ENCODE measurements at places on chromosomes 12 and 14. TPM values are rescaled to one million over a fixed set of nuclear protein-coding genes. Genes with fewer than 3 reads are reported as not detected.

GRCh38 chr12:89980236-89980635, 271.6 kb upstream of the ATP2B1 start:
- peak; percentile 17 for DNase-seq

Gene HSPA2
- 171 TPM for polyA plus RNA-seq

DNA sequence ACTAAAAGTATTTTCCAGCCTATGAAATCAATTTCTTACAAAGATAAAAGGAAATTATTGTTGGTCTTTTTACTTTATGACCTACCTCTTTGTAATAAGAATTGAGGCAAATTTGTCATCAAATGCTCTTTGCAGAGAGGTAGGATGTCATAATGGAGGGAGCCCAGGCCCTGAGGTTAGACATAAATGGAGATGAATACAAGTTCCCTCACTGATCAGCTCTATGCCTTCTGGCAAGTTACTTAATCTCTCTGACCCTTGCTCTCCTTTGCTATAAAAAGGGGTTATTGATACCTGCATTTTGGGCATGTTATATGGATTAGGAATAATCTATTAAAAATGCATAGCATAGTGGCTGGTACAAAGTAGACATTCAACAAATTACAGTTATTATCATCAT, 146.9 kb upstream of the KRR1 start:
- no peak for DNase-seq

DNA sequence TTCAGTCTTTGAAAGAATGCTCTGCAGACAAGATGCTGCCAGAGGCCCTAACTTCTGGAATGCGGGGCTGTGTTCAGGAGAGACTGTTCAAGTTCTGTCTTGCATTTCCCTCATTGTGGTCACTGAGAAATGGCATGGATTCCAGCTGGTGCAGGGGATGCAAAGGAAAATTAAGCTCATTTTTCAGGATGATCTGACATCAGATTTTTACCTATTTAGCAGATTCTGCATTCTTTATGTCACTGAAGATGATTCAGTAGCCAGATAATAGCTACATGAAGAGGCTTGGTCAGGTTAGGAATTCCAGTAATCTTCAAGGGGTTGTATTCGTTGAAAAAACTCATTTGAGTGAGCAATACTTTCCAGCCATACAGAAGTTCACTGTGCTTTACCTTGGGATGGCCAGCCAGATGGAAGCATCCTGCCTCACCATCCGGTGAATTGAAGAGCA, 16.1 kb upstream of the MFAP5 start:
- DNase-seq, result no peak

DNA sequence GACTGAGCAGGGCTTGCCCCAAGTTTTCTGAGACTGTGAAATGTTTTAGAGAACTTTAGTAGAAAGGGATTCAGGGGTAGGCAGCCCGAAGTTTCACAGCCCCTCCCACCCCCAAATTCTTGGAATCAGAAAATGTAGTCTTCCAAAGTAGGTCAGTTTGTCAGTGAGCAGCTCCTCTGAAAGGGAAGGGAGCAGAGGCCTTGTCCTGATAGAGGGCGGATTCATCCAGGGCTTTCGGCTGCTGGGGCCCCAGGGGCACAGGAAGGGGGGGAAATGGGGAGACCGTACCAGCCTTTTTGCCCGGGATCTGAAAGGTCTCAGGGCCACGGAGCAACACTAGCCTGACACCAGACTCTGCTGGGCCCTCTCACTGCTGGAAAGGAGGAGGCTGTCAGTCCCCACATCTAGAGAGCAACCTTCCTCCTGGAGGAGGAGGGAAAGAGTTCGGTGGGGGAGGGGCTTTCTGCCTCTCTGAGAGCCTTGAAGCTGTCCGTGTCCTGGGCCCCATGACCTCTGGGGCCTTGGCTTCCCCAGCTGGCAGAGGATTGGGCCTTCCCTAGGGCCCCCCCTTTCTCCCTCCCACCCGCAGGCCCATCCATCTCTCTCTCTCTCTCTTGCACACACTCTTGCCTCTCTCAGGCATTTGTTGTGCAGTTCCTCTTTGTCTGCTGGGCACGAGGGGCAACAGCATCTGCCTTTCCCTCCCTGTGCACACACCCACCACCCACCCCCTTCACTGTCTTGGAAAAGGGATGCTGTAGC, at the start of gene IKZF4:
Gene IKZF4, plus strand, starts transcription at position 621 of the 762 bp plus-strand sequence. CDS start 451 bp downstream, outside the sequence.
- DNase-seq, result no peak

DNA sequence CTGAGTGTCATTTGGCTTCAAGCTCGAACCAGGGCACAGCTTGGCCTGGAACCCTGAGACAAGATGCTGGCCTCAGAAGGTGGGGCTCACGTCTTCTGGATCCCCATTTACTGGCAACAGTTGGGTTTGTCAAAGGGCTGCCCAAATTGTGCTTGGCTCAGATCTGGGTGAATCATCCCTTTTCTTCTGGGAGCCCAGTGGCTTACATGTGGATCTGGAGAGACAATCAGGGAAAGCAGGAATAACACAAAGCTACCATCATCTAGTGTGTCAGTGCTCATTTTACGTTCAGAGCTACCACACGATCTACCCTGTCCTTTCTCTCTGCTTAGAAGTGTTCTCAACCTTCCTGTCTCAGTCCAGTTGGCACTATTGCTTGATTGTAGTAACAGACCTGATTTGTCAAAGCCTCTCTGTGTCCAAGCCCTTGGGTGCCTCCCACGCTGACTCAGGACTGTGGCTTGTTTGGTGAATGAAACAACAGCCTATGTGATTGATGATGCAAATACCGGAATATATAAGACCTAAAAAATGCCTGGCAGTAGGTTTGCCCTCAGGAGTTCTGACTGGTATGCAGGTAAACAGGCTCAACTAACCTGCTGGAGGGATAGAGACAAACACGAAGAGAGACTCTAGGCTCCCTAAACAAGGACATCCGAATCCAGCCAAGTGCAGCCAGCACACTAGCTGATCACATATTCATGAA, 974.3 kb downstream of the VRK1 start:
- DNase-seq, result no peak

GRCh38 chr14:105532735-105533141, 6.4 kb downstream of the TMEM121 start:
- DNase-seq, result peak; percentile 72

DNA sequence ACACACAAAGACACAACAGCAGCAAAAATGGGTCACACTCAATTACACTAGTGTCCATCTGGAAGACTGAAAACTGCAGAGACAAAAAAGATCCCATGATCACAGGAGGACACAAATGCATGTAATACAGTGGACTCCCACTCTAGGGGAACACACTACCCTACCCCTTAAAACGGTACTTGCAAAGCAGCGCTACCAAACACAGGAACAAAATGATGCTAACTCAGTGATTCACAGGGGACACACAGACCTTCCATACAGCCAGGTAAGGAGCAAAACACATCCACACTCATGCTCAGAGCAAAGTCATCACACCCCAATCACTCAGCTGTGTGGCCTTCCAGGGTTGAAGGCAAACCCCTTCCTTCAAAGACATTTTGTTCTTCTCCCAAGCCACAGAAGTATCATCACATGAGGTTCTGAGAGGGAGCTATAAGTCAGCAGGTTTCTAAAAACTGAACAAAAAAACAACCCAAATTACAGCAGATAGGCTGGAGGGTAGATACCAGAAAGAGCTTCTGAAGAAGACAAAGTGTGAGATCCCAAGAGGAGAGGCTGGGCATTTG, 14.8 kb downstream of the SMUG1 start:
- no peak for DNase-seq

- no peak for DNase-seq
These were observed 86.5 kb downstream of the SRGAP1 start for GRCh38 chr12:63930971-63931370.

DNA sequence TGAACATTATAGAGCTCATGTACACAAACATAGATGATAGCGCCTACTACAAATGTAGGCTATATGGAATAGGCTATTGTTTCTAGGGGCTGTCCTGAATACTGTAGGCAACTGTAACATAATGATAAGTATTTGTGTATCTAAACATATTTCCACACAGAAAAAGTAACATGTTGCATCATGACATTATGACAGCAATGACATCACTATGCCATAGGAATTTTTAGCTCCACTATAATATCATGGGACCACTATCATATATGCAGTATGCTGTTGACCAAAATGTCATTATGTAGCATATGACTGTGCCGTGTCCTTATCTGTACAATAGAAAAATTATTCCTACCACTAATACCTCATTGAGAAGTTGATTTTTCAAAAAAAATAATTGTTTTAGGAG, 96.7 kb upstream of the SSTR1 start:
- no peak for DNase-seq

Gene TGM1
- polyA plus RNA-seq, result 1.4 TPM

Gene ITGB7
- polyA plus RNA-seq, result 0.64 TPM

Measured in A549 (cell line).